ENCODE measurements at places on chromosomes 6 and 20.

DNA sequence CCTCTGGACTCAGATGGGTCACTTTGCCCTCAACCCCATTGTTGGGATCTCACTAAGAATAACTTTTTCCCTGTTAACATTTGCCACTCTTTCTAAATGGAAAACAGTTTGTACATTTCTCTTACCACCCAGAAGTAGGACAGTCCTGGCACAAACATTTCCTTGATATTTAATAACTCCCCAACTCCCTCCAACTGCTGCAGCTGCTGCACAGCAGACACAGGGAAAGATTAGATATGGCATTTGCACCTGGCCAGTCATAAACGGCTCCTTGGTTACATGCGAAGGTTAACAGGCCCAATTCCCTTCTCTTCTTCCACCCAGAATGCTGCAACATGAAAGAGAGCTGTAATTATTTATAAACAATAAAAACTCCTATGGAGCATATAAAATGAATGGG lies 55.9 kb upstream of the SOX4 start:
- no peaks in the 10 kb centered on the region for H3K36me3 ChIP-seq
- H3K27me3 ChIP-seq = no peaks in the 10 kb centered on the region
- no peak overlapping the region for H3K27ac ChIP-seq
- no peak for DNase-seq
- no peak overlapping the region for H3K4me3 ChIP-seq

- no peak overlapping the region for H3K27ac ChIP-seq
- H3K27me3 ChIP-seq = no peaks in the 10 kb centered on the region
Observed at GRCh38 chr6:134482593-134483270, 164.8 kb upstream of the SGK1 start.

DNA sequence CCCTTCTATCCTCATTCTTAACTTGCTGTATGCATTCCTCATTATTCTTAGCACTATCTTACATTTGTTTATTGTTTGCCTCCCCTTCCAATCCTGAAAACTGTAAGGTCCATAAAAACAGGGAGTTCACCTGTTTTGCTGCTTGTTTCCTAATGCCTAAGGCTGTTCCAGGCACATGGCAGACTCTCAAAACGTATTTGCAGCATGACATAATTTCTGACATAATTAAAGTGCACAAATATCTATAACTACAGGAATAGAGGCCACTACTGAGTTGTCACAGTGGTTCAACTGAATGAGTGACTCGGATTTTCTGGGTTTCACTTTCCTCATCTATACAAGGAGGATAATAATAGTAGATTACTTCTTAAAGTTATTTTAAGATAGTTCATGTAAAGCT lies 83.0 kb downstream of the HFE start:
- H3K27me3 ChIP-seq = no peaks in the 10 kb centered on the region
- peak overlapping the region; percentile 75 for H3K27ac ChIP-seq
- peaks cover 19% of the 10 kb centered on the region for H3K4me1 ChIP-seq

- DNase-seq = peak; percentile 89
- H3K4me3 ChIP-seq = peak overlapping the region; percentile 32
- no peaks in the 10 kb centered on the region for H3K27me3 ChIP-seq
- H3K36me3 ChIP-seq = peaks cover 4% of the 10 kb centered on the region
- H3K27ac ChIP-seq = peak overlapping the region; percentile 97
Observed at GRCh38 chr6:108597572-108598304, 37.0 kb downstream of the FOXO3 start.

DNA sequence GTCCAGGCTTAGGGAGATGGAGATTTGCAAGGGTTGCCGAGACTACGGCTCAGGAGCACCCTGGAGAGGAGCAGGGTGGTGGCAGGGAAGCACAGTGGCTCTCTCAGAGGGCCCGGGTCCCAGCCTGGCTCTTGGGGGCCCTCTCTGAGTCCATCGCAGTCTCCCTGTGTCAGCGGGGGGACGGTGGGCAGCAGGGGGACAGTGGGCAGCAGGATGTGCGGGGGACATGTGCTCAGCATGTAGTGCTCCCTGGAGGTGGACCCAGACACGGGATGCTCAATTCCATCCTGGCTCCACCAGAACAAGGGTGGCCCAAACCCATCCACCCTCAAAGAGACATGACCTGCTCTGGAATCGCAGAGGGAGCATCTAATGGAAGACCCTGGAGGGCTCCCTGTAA lies 43.0 kb upstream of the ZBP1 start:
- DNase-seq = no peak
- H3K4me1 ChIP-seq = peaks cover 4% of the 10 kb centered on the region
- H3K4me3 ChIP-seq = no peak overlapping the region
- H3K27ac ChIP-seq = no peak overlapping the region
- H3K36me3 ChIP-seq = no peaks in the 10 kb centered on the region

DNA sequence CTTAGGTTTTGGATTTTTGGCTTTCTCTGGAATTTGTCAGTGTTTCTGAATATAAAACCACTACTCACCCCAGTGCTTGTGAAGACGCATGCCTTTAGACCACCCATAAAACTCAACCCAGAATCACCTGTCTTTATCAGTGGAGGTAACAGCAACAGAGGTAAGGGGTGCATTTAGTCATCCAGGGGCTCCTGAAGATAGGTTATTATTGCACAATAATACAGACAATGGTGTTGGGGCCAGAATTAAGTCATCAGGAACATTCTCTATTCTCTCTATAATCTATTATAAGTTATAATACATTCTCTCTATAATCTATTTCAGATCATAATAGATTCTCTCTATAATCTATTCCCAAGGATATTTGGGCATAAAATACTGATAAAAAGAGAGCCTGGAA lies 100.2 kb upstream of the KCNQ5 start:
- no peak overlapping the region for H3K27ac ChIP-seq
- no peaks in the 10 kb centered on the region for H3K4me1 ChIP-seq
- H3K27me3 ChIP-seq = no peaks in the 10 kb centered on the region

DNA sequence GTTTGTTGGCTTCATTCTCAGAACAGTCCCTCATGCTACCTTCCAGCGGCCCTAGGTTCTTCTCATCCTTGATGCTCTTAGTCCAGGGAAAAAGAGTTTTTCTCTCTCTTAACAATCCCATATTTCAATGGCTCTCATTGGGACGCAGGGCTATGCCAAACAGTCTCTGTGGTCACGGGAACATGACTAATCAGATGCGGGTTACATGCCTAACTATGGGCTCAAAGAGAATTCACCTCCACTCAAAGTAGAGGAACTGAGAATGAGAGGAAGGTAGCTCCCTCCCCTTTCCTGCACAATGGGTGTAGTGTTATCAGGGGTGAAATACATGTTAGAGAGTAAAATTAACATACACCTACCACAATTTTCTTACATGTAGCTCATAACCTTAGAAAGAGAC lies 18.1 kb upstream of the ATRN start:
- H3K4me3 ChIP-seq = no peak overlapping the region
- no peak for DNase-seq
- H3K4me1 ChIP-seq = no peaks in the 10 kb centered on the region
- no peaks in the 10 kb centered on the region for H3K36me3 ChIP-seq

DNA sequence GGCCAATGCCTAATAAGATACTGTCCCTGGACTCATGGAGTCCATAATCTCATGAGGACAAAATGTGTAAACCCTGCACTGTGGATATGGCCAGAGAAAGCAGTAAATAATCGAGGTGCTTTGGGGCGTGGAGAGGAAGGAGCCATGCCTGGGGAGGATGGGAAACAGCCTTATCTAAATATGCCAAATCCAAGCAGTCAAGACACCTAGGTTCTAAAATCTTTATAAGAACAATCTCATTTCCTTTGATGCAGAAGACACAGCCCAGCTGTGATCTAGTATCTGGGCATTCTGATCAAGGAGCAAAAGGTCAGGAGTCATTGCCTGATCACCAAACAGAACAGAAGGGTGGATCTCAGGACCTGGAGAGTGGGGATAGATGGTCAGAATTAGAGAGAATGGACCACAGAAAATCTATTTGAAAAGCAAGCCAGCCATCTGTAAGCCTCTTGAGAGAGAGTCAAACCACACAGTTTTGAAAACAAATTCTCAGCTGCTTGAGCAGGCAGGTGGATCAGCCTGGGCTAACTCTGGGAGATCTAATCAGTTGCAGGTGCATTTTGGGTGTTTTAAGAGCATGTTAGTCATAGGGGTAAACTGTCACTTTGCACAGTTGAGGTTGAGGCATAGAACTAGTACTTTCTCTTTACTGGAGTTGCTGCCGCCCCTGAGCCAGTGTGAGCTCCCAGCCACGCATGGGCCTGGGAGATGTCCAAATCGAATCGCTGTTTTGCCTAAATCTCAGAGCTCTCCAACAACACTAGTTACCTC lies 130.8 kb upstream of the TNFAIP3 start:
- H3K27ac ChIP-seq = peak overlapping the region; percentile 44
- H3K4me1 ChIP-seq = peaks cover 34% of the 10 kb centered on the region
- no peaks in the 10 kb centered on the region for H3K36me3 ChIP-seq
- H3K27me3 ChIP-seq = no peaks in the 10 kb centered on the region
- peak; percentile 80 for DNase-seq
